Tongue (tissue), 3 donors: ENCODE measurements at places on chromosomes 13 and 19. TPM values are rescaled to one million over a fixed set of nuclear protein-coding genes. Genes with fewer than 3 reads are reported as not detected.

The ZNF146 gene
- 148 TPM for total RNA-seq

The ZNF256 gene
- 12.1 TPM for total RNA-seq

The NAPSA gene
- total RNA-seq, result 0.51 TPM

The ZNF793 gene
- total RNA-seq, result 8.7 TPM

The TMEM38A gene
- 97.2 TPM for total RNA-seq

The SMARCA4 gene
- total RNA-seq, result 87.7 TPM

The OR10H1 gene
- total RNA-seq, result not detected

The SAFB2 gene
- 39.3 TPM for total RNA-seq

The CEACAM4 gene
- total RNA-seq, result not detected

The TBC1D17 gene
- 11.9 TPM for total RNA-seq

The ZNF20 gene
- total RNA-seq, result 1.6 TPM

The ZNF829 gene
- 5.4 TPM for total RNA-seq

The SIGLEC6 gene
- total RNA-seq, result not detected

The TSEN34 gene
- 46.5 TPM for total RNA-seq

The ERF gene
- 31.1 TPM for total RNA-seq

The ADGRE3 gene
- total RNA-seq, result not detected

The CCDC122 gene
- 1.0 TPM for total RNA-seq

The PSG2 gene
- not detected for total RNA-seq

The KL gene
- 2.3 TPM for total RNA-seq

The SLC6A16 gene
- total RNA-seq, result 0.51 TPM

The HSD17B14 gene
- total RNA-seq, result 1.2 TPM

The FAM83E gene
- total RNA-seq, result 10.2 TPM

The CKM gene
- 4,756 TPM for total RNA-seq

The PSG3 gene
- not detected for total RNA-seq

The IFNL2 gene
- total RNA-seq, result not detected

The THSD8 gene
- not detected for total RNA-seq

The RFX1 gene
- 4.3 TPM for total RNA-seq

The VSTM1 gene
- total RNA-seq, result not detected

The NANOS2 gene
- total RNA-seq, result not detected

The RNF113B gene
- total RNA-seq, result not detected

The GARIN5A gene
- 0.92 TPM for total RNA-seq

The ZNF653 gene
- total RNA-seq, result 4.2 TPM

The ZNF418 gene
- total RNA-seq, result 15.8 TPM

The NOTCH3 gene
- 163 TPM for total RNA-seq

The KLK8 gene
- total RNA-seq, result 1.3 TPM

The MEIOSIN gene
- total RNA-seq, result not detected

The KIR2DL3 gene
- total RNA-seq, result not detected

The C1QTNF9B gene
- not detected for total RNA-seq

The SHFL gene
- 15.7 TPM for total RNA-seq

The RAP2A gene
- total RNA-seq, result 51.2 TPM

The NCR1 gene
- not detected for total RNA-seq

The RDH8 gene
- not detected for total RNA-seq

The TRPM4 gene
- 28.2 TPM for total RNA-seq

The PLIN4 gene
- total RNA-seq, result 38.0 TPM

The ZNF428 gene
- total RNA-seq, result 22.9 TPM

The MIR17HG gene
- total RNA-seq, result 8.6 TPM

The VSTM2B gene
- total RNA-seq, result not detected

The EPS8L1 gene
- 76.8 TPM for total RNA-seq

The NFKBIB gene
- total RNA-seq, result 8.8 TPM

The ZNF470 gene
- total RNA-seq, result 5.5 TPM

The CHMP2A gene
- total RNA-seq, result 49.4 TPM

The CCDC70 gene
- total RNA-seq, result not detected

The RGS9BP gene
- 7.1 TPM for total RNA-seq

The PSG7 gene
- not detected for total RNA-seq

The ADGRE2 gene
- total RNA-seq, result 0.31 TPM

The OR7G3 gene
- total RNA-seq, result not detected

The SIGLECL1 gene
- total RNA-seq, result not detected
